ENCODE measurements at places on chromosomes 2 and 18.

GRCh38 chr2:61887717-61888266, 664 bp downstream of the CCT4 start:
- DNase-seq: no peak

- DNase-seq: no peak
These were observed 215.8 kb upstream of the ACVR2A start for GRCh38 chr2:147628971-147629421.

DNA sequence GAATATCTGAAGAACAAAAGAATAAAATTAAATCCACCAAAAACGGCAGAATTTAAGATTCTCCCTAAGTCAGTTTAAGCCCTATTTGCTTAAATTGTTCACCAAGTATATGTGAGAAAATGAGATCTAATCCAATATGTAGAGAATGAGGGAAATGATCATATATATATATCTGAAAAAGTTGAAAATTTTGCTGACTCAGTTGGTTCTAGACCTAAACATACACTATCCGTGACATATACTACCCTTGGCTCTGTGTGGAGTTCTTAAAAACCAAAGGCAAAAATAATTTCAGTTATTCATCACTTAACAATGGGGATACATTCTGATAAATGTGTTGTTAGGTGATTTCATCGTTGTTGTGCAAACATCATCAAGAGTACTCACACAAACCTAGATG, 7.3 kb downstream of the SS18 start:
- DNase-seq: no peak

DNA sequence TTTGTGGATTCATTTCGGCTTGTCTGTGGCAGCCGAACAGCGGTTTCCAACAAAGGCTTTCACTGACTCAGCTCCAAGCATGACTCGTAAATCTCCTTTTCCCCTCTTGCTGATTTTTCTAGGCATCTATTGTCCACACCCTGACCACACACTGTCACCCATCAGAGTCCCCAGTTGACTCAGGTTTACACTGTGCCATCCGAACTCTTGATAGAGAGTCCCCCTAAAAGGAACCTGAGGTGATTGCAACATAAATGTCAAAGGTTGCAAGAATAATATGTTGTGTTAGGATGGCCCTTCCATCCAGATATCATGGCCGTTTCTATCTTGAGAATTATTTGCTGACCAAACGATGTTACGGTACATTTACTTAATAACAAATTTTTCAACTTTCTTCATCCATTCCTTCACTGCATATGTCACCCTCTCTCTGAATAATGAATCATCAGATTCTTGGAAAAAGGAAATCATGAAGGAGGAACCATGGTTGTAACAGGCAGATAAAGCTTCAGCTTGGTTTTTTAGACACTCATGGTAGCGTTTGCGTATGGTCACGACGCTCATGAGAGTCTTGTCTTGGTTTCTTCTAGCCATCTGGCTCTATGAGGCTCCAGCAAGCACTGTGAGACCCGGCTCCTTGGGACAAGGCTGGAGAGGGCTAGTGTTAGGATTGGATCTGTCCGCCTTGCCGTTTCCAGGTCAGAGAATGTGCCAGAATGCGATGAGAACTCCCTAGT, 72.1 kb downstream of the NPAS2 start:
- no peak for DNase-seq

GRCh38 chr2:75140288-75140687, 59.0 kb downstream of the TACR1 start:
- no peak for DNase-seq

DNA sequence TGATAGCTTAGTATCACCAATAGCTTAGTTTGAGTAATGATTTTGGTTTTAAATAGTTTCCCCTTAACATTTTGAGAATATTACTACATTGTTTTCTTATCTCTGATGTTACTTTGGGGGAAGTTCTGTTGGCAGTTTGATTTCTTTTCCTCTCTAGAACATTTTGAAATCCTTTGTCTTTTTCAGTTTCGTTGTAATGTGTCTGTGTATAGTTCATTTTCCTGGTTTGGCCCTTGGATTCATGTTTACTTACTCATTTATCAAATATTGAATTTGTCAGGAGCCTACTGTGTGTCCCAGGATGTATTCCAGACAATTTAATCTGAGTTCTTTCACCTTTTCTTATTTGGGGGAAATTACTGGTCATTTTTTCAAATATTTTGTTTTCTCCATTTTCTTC, 16.7 kb downstream of the ANKRD12 start:
- no peak for DNase-seq

DNA sequence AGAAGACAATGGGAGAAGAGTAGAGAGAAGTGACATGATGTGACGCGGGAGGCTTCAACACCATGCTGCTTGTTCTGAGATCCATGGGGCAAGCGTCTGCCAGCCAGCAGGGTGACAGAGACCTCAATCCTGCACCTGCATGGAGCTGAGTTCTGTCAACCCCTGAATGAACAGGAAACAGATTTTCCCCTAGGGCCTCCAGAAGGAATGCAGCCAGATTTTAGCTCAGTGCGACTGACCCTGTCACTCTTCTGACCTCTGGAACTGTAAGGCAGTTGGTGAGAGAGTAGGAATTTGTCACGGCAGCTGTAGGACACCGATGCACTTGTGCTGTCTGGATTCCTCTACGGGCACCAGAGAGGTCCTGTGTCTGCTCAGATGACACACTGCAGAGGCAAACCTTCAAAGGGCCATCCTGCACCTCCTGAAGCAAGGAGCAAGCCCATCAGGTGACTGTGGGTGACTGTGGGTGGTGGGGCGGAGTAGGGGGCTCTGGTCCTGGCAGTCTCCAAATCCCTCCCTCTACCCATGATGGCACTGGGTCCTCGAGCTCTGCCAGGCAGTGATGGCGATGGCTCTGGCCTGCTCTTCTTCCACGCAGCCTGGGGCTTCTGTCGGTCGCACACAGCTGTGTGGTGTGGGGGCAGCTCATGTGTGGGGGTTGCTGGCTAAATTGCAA, 194.3 kb upstream of the TWIST2 start:
- DNase-seq: no peak

DNA sequence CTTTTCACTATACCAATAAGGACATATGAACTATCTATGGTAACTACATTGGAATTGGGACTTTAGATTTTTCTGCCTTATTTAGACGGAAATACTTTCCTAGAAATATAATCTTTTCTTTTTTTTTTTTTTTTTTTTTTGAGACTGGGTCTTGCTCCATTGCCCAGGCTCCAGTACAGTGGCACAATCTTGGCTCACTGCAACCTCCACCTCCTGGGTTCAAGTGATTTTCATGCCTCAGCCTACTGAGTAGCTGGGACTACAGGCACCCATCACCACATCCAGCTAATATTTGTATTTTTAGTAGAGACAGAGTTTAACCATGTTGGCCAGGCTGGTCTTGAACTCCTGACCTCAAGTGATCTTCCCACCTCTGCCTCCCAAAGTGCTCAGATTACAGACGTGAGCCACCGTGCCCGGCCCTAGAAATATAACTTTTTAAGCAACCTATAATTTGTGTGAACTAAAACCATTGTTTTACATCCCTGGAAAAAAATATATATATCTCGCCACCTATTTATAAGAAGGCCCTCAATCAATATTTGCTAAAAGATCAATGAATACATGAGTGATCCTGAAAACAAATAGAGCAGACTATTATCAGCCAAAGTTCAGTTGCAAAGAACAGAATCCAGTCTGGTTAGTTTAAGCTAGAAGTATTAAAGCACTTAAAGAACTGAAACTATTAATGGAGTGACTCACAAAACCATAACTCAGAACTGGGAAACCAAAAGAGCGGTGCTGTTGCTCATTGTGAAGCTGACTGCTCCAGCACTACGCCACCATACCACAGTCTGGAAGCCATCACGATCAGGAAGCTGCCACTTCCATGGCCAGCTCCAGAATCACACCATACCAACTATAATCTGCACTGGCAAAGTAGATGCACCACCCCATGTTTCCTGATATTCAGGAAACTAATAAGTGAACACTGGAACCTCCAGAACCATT, 8.4 kb upstream of the HNRNPLL start:
- no peak for DNase-seq

GRCh38 chr2:234579231-234579962, 82.5 kb upstream of the ARL4C start:
- no peak for DNase-seq

GRCh38 chr2:210445116-210445707, 31.3 kb downstream of the LANCL1 start:
- no peak for DNase-seq

- no peak for DNase-seq
These were observed 29.6 kb downstream of the TFCP2L1 start for GRCh38 chr2:121255358-121255757.

DNA sequence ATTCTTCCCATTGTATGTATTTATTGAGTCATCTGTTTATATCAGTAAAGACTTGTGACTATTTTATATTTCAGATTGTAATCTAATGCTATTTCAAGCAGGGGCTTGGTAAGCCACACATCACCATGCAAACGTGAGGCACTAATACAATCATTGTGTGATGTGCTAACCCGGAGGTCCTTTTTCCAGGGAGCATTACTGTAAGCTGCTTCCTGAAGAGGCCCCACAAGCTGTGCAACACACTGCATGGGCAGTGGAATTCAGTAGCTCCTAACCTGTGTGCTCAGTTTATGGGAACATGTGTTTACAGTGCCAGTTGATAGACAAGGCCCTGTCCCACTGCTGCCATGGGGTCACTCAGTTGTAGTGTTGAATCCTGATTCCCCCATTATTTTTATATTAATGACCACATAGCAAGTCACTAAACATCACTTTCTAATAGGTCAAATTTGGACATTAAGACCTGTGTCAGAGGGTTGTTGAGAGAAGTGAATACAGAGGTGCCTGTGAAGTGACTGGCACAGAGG, 162.9 kb downstream of the FHOD3 start:
- no peak for DNase-seq

- no peak for DNase-seq
These were observed 6.8 kb upstream of the SLC1A4 start for GRCh38 chr2:64982311-64982857.

GRCh38 chr2:219496247-219496824, 2.4 kb upstream of the GMPPA start:
- DNase-seq: no peak

GRCh38 chr18:7576685-7577084, 9.6 kb downstream of the PTPRM start:
- DNase-seq: no peak

DNA sequence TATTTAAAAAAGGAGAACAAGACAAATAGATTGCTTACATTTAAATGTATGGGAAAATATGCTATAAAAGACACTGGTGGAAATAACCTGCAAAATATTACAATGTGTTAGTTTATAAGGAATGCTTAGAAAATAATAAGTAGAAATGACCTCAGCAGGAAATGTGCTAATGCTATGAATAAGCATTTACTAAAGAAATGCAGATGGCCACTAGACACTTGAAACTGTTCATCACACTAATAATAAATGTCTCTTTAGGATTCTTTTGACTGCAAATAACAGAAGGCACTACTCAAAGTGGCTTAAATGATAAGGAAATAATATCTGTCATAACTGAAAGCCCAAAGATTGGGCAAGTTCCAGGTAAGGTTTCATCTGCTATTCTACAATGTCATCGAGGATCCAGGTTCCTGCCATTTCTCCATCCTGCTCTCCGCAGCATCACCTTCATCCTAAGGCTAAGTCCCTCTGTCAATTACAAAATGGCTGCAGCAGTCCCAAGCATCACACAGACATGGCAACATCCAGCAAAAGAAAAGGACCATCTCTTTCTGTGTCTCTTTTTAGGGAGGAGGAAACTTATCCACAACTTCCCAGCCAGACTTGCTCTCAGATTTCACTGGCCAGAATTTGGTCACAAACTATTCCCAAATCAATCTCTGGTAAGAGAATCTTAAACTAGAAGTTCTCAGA, 21.9 kb downstream of the METTL8 start:
- no peak for DNase-seq

GRCh38 chr18:62586151-62586774, 63.4 kb downstream of the ZCCHC2 start:
- DNase-seq: peak; percentile 27

DNA sequence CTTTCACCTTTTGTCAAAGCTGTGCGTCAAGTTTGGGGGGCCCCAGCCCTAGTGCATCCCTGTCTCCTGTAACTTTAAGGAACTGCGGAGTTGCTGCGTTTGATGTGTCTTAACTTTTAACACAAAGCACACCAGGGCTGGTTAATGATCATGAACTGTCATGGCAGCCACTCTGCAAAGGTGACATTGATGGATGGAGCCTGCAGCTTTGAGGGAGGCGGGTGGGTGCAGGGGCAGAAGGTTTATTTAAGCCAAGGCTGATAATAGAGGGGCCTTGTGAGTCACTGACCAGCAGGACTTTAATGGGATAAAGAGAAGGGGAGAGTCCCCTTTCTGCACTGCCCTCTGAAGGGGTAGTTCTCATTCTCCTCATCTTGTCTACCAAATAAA, 190.2 kb upstream of the GATA6 start:
- no peak for DNase-seq

GRCh38 chr18:43571078-43571689, 293.9 kb upstream of the SYT4 start:
- DNase-seq: no peak

- no peak for DNase-seq
These were observed 207.2 kb downstream of the ZBTB7C start for GRCh38 chr18:48202006-48202348.

- DNase-seq: no peak
These were observed 5.2 kb downstream of the TGIF1 start for GRCh38 chr18:3455090-3455635.

DNA sequence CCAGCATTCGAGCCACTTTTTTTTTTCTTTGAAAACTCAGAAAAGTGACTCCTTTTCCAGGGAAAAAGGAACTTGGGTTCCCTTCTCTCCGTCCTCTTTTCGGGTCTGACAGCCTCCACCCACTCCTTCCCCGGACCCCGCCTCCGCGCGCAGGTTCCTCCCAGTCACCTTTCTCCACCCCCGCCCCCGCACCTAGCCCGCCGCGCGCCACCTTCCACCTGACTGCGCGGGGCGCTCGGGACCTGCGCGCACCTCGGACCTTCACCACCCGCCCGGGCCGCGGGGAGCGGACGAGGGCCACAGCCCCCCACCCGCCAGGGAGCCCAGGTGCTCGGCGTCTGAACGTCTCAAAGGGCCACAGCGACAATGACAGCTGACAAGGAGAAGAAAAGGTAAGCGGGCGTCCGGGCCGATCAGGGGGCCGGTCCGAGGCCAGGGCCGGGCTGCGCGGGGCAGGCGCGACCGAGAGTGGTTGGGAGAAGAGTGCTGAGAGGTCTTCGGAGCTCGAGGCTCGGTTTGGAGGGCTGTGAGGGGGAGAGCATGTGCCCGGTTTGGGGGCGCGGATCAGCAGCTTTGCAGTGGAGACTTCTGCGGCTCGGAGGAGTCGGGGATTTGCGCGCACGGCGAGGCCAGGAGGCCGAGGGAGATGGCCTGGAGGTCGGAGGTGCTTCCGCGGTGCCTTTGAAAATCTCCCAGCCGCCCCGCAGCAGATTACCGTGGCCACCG, 502 bp downstream of the EPAS1 start:
- DNase-seq: no peak

DNA sequence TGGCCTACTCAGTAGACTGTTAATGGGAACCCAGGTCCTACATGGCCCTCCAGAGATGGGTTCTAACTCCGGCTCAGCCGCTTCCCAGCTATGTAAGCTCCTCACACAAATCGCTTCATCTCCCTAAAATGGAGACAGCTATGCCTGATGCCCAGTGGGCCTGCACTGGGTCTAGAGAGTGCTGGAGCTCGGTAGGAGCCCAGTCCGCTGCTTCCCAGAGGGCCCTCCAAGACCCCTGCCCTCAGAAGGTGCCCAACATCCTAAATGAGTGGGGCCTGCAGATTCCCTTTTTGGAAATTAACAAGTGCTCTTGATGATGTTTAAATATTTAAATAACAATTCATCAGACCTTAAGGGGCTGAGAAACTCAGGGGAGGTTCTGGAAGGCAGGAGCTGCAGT, 47.1 kb downstream of the HS1BP3 start:
- DNase-seq: no peak

- DNase-seq: no peak
These were observed 24.0 kb upstream of the MAP3K20 start for GRCh38 chr2:173051463-173052215.

- DNase-seq: no peak
These were observed 228.8 kb downstream of the VAPA start for GRCh38 chr18:10142496-10143160.
